ENCODE measurements at places on chromosomes 12 and 14.

- DNase-seq = no peak
Observed at GRCh38 chr14:42002141-42002540, 395.5 kb downstream of the LRFN5 start.

GRCh38 chr12:52612431-52613383 is 5.7 kb downstream of the KRT73 start:
- no peak for DNase-seq

DNA sequence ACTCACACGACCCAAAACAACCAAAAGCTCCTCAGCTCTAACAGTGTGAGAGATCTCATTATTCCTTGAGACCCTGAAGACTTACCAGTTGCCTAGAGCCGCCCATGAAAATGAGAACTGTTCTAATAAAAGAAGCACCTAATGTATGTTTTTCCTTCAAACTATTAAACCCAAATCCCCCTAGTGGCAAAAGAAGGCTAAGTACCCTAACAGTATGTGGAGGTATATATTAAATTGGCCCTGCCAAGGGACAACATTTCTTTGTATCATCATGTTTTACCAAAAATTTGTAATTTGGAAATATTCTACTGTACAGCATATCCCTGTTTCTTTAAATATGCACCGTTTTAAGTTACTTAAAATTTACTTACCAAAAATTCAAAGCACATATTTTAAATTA is 38.0 kb upstream of the PPFIA2 start:
- DNase-seq = no peak

GRCh38 chr12:20757-21156 is 45.8 kb upstream of the IQSEC3 start:
- DNase-seq = no peak

DNA sequence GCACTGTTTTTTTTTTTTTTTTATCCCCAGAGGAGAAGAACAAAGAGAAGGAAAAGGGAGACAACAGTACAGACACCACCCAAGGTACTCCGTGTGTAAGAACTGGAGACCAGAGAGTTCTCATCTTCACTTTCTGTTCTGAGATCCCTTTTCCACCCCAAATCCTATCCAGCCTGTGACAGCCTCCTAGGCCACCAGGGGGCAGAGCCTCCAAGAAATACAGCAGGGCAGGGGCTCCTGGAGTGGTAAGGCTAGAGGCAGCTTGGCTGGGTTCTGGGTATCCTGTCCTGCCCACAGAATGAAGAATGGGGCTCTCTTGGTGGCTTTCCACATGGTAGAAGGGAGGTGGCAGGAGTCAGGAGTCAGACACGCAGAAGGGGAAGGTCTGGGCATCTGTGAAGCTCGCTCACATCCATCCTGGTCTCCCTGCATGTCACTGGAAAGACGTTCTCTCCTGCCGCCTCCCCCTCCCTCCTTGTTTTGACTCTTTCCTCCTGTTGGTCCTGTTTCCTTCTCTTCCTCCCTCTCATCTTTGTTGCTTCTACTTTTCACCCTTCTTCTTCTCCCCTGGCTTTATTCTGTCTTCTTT is 12.0 kb downstream of the CLSTN3 start:
- peak; percentile 65 for DNase-seq

DNA sequence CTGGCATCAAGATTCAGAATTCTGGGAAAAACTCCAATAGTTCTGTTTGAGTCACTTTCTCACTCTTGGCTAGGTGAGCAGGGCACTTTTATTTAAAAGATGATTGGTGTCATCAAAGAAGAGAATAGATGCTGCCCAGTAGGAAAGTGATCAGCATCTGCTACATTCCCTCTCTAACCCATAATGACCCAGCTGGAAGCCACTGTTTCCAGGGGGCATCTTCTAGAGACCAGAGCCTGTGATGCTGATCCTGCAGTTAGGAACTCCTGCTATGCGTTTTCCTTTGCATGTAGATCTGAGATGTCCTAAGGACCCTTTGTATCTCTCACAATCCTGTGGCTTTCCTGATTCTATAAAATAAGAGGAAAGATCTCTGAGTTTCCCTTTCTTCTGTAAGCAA is 79.9 kb upstream of the TMTC1 start:
- no peak for DNase-seq

DNA sequence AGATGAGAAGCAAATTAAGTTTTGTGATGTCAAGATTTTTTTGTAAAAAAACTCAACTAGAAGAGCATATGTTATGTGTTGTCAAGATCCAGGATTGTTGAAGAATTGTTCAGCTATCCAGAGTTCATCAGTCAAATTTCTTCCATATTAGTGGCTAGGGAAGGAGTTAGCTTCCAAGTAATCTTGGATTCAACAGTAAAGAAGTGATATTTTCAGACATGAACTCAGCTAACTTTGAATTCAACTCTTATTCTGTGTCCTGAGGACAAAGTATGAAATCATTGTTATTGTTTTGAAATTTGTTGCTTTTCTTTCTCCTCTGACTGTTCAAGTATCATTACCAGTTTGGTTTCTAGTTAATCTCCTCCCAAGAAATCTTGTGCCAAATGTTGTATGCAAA is 589.3 kb upstream of the NOVA1 start:
- DNase-seq = no peak

GRCh38 chr14:71610797-71611196 is 321.4 kb upstream of the RGS6 start:
- no peak for DNase-seq

- DNase-seq = no peak
Observed at GRCh38 chr14:97219431-97220017, 422.3 kb downstream of the VRK1 start.

- DNase-seq = no peak
Observed at GRCh38 chr12:42919691-42920090, 330.1 kb upstream of the PRICKLE1 start.

GRCh38 chr12:100101000-100101399 is 41.7 kb downstream of the BLTP3B start:
- DNase-seq = no peak

- DNase-seq = no peak
Observed at GRCh38 chr14:75292101-75292563, 13.5 kb downstream of the FOS start.

GRCh38 chr12:4214877-4215228 is 58.7 kb upstream of the CCND2 start:
- DNase-seq = no peak

DNA sequence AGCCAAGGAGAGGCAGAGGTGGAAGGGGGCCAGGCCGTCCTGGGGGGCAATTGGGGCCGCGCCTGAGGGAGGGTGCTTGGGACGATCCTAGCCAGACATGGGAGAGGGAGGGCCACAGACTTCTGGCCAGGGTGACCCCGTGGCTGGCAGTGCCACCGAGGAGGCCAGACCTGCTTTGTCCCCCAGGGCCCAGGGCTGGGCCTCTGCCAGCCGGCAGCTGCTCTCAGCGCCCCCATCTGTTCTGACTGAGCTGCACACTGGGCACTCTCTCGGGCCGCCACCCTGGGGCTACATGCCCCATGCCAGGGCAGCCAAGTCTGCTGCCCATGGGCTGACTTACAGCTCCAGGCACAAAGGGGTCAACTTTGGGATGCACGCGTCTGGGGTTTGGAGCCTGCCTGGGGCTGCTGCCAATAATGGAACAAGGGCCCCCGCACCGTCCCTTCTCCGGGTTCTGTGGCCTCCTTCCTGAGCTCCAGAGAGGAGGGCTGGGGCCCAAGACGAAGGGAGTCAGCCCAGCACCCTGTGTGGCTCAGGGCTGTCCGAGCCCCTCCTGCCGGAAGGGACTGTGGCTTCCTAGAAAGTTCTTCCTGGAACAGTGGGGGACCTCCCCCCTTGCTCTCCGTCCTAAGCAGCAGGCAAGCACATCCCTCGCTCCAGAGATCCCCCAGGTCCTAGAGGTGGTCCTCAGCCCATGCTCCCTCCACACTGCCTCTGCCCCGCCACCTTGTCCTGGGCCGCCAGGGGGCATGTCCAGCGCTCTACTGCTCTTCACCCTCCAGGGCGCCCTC is 1.1 kb downstream of the ADSS1 start:
- peak; percentile 77 for DNase-seq

GRCh38 chr14:31038521-31039166 is 12.5 kb upstream of the STRN3 start:
- DNase-seq = no peak

DNA sequence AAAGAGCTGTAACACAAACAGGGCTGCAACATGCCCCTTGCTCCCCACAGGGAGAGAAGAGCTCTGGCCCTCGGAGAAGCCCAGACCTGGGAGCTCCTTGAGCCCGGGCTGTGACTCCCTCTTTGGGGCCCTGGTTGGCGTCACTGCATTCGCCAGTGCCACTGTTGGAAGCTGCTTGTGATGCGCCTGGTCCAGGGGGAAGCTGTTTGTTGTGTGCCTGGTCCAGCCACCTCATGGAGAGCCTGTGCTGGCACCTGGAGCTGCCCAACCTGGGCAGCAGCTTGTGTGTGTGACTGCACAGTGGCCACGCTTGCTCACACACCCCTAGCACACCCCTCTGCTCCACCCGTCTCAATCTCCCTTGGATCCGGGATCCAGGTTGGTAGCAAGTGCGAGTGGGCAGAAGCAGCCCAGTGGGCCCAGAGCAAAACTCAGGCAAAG is 49.5 kb downstream of the A2M start:
- DNase-seq = no peak

GRCh38 chr12:34119366-34119765 is 97.1 kb downstream of the ALG10 start:
- DNase-seq = no peak

GRCh38 chr14:24390701-24391468 is 7.9 kb upstream of the NYNRIN start:
- no peak for DNase-seq

DNA sequence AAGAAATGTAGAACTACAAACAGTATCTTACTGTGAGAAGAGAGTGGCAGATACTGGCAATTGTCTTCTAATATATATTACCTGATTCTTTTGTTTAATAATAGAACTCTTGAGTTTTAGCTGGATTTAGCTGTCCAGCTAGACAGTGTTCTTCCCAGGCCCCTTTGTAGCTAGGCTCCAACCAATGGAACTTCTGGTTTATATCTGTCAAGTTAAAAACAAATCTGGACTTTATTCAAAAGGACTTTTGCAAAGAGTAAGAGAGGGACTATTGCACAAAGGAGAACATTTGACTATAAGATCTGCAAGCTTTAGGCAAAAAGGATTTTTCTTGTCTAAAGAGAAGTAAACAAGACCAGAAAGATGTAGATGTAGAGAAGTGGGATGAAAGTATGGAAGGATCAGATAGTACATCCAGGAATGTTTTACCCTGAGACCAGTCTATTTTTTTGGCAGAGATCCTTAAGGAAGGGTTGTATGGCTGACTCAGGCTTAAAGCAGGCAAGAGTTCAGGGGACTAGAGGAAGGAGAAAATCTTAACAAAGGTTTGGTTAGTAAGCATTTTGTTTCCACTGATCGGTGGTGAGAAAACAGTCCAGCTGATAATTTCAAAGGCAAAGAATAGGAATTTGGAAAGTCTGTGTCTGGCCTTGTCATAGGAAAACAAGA is 111.1 kb upstream of the PLEKHA5 start:
- no peak for DNase-seq

GRCh38 chr12:54641554-54641953 is 6.6 kb downstream of the DCD start:
- DNase-seq = no peak

DNA sequence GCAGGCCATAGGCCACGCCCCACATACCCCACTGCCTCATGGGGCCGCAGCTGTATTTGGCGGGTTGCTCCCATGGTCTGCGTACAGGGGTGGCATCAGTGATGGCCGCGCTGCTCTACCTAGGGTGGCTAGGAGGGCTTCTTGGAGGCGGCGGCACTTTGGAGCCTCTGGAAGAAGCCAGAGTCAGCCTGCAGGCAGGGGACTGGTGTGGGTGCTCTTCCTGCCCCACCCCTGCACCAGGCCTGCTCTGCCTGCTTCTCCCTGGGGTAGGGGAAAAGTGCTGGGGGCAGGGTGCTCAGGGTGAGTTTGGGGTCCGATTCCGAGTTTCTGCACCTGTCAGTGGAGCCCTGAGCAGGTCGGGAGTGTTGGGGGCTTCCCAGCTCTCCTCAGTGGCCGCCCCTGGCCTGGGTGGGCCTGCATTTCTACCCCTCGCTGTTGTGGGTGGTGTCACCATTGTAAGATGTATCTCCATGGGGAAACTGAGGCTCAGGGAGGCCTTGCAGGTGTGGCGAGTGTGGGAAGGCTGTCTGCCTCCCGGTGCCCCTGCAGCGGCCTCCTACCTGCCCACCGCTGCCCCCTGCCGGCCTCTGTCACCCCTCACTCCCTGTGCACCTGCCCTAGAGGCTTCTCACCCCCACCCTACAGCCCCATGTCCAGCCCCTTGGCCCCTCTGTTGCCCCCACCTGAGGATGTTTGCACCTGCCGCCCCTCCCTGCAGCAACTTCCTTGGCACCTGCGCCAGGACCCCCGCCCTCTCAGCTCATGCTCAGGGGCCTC is 5.5 kb downstream of the CEP170B start:
- DNase-seq = no peak

DNA sequence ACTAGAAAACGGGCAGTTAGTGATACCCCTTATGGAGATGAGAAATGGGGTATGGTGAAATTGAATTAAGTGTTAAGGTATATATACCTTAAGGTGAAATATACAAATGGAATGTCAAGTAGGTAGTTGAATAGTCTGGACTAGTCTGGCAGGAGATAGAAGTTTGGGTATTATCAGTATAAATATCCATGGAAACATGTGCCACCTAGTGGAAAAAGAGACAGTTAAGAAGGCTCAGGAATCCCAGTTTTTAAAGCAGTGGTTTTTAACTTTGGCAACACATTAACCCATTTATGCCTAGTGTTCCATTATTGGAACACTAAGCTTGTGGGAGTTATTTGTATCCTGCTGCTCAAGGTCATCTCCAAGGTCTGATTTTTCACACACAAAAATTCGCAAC is 38.6 kb upstream of the TPH2 start:
- no peak for DNase-seq

DNA sequence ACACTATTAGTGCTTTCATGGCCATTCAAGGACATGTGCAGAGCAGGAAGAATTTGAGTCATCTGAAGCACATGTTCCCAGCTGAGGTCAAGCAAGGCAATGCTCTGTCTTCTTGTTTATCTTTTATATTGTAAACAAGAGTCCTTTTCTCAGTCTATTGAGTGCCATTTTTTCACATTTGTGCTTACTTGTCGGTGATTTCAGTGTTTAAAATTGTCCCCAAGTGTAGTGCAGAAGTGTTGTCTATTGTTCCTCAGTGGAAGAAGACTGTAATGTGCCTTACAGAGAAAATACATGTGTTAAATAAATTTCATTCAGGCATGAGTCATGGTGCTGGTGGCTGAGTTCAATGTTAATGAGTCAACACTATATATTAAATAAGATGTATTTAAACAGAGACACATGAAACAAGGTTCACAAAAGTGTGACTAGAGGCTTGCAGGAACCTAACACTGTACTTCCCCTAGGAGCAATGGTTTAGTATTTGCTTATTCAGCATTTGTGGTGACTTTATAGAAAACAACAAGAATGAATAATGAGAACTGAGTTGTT is 391.1 kb downstream of the LRIG3 start:
- DNase-seq = no peak

- DNase-seq = no peak
Observed at GRCh38 chr14:73710737-73711136, 3.4 kb downstream of the PNMA1 start.
